CD4-positive, alpha-beta T cell treated with Interleukin-17A for 1 hour (primary cell): ENCODE measurements at places on chromosomes 6 and 20.

DNA sequence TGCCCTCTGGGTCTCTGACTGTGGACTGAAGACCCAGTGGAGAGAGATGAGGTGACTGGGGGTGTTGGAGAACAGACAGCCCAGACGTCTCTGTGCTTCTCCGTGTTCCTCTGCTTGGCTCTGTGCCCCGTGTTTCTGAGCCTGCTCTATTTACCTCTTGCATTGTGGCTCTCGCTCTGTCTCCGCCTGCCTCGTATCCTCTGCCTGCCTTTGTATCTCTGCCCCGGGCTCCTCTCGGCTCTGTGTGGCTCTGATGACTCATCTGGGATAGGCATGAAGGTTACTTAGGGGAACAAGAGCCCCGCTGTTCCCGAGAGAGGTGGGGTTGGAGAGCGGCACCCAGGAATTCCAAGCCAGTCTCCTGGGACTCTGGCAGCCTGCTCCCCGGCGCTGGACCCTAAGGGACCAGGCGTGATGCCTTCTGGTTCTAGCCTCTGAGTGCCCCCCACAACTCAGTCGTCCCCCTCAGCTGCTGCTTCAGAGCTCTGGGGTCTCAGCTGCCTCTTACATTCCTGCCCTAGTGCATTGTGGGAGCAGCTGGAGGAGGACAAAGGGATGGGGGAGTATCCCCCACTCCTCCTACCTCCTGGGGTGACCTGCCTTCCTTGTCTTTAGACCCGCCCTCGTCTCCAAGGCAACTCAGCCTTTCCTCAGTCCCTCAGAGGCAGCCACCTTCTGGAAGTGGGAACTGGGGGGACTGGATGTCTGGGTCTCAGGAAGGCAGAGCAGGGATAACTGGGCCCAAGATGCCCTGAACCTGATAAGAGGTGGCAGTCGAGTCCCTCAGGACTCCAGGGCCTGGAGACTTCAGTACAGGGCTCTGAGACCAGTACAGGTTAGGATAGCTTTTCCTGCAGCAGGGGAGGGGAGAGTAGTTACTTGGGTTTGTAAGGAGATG lies 1.9 kb downstream of the DDR1 start:
- no peak for DNase-seq

DNA sequence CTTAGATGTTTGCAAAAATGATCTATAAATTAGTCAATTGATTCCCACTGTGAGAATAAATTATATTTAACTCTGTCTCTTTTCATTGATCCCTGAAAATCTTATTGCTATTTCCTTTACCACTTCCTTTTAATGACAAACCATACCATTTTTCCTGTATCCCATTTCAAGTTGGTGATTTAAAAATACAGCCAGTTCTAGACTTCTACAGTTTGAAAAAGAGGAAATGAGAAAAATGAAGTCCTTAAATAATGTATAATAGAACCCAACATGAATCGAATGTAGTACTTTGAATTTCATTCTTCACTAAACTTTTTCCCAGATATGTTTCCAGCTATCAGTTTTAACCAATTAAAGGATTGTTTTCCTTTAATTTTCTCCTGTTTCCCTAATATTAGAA lies 29.5 kb upstream of the SDHAF4 start:
- no peak for DNase-seq

DNA sequence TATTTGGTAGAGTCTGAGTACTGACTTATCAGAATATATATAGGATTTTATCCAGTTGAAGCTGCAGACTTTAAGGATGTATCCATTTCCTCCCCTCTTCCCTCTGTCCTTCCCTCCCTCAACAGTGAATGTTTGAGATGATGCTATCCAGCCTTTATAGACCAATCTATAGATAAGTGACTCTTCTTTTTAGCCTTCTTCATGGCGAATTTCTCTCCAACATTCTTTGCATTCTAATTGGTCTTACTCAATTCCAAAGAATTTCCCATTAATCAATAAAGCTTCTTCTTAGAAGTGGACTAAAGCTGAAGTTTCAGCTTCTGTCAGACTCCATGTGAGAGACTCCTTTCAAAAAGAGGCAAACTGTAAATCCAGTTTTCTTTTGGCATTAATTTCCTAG lies 99.3 kb downstream of the AIG1 start:
- DNase-seq: no peak

GRCh38 chr6:162344646-162345010 lies 382.9 kb downstream of the PRKN start:
- DNase-seq: no peak

DNA sequence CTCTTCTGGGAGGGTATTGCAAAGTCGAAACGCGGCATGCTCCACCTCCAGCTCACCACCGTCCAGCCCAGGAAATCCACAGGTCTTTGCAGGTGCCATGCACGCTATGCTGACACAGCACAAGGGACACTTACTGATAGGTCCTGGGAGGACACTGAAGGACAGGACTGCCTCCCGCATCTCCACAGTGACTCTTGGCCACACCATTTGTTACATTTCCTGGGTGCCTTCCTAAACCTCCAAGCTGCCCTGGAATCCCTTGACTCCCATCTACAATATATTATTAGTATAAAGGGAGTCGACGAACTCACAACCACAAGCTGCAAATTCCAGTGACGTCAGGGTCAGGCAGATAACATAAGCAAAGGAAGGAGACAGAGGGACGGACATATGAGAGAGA lies 106.9 kb downstream of the JPH2 start:
- DNase-seq: no peak

GRCh38 chr6:98787961-98788360 lies 46.4 kb upstream of the POU3F2 start:
- DNase-seq: no peak

DNA sequence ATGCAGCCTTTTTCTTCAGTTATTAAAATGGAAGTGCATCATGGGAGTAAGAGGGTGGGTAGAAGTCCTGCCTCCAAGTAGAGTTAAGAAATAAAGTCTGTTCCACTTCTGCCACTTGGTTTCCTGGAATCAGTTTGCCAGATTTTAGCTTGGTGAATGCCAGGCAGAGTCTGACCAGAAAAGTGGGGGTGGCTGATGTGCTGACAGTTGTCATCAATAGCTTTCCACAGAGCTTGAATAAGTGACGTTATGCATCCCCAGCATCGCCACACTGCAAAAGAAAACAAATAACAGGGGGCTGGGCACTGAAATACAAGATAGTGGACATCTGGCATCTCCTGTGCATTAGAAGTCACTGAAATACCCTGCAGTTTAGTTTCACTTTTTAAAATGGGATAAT lies 30.8 kb upstream of the CEP162 start:
- DNase-seq: no peak

- DNase-seq: no peak
Observed at GRCh38 chr6:161238500-161238899, 35.4 kb downstream of the AGPAT4 start.
